Kidney epithelial cell (primary cell): ENCODE measurements at places on chromosomes 12 and 14.

DNA sequence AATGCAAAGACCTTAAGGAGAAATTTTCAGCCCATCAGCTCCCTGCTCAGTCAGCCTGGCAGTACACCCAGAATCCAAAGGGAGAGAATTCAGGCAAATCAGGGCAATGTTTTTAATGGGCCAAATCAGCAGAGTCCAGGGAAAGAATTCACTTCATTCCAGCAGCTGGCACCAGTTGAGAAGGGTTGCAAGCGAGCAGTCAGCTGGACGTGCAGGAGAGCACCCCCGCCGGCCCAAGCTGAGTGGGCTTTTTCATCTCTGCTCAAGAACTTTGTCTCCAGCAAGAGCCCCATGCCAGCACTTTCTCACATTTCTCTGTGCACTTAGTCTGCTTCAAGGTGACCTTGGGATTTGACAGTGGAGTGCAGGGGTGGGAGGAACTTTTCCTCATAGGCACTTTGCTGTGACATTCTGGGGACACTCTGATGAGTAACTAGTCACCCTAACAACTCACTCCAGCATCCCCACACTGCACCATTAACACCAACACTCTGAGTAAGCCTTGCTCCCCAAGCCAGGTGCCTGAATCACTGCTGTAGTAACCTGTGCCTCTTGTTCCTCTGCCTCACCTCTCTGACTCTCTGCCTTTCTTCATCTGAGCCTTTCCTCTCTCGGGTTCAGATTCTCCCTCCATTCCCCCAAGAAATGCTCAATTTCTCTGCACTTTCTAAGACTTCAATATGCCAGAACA is 2.2 kb downstream of the ENDOU start:
- no peak for DNase-seq

- no peak for DNase-seq
Measured at GRCh38 chr12:55280991-55281390, 15.4 kb downstream of the OR6C6 start.

DNA sequence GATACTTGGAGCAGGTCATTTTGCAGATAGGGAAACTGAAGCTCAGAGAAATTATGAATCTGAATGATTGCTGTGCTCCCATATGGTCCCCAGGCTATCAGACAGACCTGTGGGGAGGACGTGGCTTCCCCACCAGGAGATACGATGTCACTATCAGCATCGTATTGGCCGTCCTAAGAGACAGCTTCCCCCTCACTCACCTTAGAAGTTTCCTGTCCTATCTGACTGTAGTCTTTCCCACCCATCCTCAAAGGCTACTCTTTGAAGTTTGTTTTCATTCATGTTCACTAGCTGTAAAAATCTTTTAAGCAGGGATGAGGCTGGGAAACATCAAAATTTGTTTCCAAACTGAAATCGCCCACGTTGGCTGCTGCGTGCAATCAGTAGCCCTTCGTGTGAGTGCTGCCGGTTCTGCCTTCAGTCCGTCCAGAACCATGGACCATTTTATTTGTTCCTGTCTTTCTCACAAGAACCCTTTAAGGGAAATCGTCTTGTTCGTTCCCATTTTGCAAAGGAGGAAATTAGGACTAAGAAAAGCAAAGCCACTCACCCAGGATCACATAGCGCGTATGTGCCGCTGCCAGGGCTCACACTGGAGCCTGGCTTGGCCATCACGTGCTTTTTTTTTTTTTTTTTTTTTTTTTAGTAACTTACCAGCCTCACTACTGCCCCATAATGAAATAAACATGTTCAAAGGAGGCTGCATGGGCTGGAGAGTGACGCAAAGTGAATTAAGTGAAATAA is 1.0 kb upstream of the KDM2B start:
- DNase-seq, result no peak

- DNase-seq, result no peak
Measured at GRCh38 chr12:52801773-52802172, 5.9 kb upstream of the KRT3 start.

DNA sequence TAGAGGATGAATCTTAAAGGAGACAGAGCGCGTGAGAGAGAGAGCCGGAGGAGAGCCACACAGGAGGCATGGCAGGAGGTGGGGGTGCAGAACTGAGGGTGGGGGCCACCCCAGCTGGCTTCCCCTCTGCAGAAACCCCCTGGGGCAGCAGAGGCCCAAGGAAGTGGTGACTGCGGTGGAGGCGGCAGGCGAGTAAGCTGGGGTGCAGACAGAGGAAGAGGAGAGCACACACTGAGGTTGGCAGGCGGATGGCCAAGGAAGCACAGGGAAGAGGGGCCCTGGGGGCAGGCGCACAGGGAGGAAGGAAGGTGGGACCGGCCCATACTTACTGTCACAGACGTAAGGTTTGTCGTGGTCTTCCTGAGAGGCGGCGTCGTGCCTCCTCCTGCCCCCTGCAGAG is 179.8 kb downstream of the DPF3 start:
- DNase-seq, result no peak

DNA sequence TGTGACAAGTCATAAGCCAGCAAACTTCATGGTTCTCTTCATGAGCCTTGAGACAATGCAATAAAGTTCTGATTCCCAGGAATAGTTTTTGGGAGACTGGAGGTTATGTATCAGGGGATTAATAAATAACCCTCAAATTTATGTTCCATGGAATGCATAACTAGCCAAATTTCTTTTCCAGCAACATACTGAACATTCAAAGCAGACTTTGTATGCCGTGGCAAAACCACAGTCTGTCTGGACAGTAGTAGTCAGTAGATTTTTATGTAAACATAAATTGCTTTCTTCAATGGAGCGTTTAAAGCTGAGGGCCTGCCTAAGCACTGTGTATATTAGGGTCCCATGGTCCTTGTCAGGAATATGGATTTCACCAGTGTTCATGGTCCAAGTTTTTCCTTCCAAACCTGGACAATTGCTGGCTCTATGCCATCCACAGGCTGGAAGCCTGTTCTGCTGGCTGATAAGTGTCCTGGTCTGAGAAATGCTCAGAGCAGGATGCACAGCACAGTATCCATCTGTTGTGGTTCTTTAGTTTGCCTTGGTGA is 144.9 kb downstream of the SRGAP1 start:
- peak; percentile 38 for DNase-seq

GRCh38 chr14:38238332-38238731 is 17.6 kb downstream of the CLEC14A start:
- no peak for DNase-seq

DNA sequence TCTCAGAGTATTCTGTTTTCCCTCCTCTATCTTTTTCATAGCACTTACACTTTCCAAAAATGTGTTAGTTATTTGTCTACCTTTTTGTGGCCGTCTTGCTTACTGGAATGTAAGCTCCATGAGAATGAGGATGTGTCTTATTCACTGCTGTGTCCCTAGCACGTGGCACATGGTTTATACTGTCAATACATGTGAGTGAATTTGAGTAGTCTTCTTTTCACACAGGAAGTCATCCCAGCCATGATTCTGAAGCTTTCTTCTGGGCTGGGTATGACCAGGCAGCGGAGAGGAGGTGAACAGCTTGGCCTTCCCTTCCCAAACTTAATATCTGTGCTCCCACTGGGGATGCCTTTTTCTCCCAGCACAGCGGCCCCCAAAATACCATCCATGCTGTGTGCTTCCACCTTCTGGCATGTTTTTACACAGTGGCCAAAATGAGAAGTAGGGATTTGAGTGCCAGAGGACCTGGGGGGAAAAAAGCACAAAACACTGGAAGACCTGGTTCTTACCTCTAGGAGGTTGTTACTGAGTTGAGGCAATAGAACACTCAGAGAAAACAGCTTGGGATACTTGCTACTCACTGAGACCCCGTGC is 10.3 kb downstream of the PLEKHG3 start:
- no peak for DNase-seq

DNA sequence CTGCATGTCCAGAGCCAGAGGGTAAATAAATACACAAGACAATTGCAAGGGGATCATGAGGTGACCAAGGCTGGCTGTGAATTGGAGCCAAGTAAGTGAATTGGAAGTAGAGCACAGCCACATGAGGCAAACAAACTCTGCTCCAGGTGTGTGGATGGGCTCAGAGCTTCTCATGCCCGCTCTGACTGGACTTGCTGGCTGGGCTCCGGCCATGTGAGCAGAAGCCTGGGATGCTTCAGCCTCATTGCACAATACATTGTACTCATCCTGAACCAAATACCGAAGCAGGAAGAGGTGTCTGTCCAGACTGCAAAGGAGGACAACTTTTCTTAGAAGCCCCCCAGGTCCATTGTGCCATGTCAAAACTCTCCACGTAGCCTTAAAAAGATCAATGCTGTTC is 193.0 kb downstream of the TTC8 start:
- DNase-seq, result no peak

DNA sequence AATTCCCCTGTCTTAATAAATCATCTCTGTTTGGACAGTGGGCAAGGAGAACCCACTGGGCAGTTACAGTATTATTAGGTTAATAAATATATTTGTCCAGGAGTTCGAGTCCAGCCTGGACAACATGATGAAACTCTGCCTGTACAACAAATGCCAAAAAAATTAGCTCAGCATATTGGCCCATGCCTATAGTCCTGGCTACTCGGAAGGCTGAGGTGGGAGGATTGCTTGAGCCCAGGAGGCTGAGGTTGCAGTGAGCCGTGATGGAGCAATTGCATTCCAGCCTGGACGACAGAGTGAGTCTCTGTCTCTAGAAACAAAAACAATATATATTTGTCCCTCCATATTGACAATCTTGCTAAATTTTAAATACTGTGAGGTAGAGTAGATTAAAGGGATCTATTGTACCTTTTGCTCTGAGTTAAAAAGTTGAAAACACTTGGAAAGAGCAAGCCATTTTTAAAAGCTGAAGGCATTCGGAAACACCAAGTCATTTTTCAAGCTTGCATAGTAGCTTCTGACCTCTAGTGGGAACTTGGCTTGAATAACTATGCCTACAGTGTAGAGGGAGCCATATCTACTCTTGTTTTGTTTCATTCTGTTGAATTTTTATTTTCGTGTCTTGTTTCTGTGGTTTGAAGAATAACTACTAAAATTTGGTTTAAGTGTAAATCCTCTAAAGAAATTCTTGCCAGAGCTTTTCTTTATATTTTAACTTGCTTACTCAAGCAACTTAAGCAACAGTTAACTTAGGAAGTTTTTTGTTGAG is 14.6 kb upstream of the EEA1 start:
- no peak for DNase-seq

GRCh38 chr12:70724444-70724843 is 87.2 kb upstream of the PTPRB start:
- no peak for DNase-seq

DNA sequence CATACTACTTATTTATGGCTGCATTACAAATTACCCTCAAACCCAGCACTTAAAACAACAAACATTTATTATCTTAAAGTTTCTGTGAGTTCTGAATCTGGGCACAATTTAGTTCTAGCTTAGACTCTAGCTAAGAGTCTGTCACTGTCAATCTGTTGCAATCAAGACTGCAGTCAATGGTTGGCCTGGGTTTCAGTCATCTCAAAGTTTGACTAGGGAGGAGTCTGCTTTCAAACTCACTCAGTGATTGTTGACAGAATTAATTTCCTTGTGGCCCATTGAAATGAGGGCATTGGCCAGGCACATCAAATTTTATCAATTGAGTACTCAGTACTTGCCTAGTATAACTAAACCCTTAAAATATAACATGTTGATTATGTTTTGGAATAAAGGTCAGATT is 51.6 kb downstream of the ARID2 start:
- no peak for DNase-seq

GRCh38 chr14:63343878-63344277 is 25.1 kb upstream of the GPHB5 start:
- DNase-seq, result no peak

DNA sequence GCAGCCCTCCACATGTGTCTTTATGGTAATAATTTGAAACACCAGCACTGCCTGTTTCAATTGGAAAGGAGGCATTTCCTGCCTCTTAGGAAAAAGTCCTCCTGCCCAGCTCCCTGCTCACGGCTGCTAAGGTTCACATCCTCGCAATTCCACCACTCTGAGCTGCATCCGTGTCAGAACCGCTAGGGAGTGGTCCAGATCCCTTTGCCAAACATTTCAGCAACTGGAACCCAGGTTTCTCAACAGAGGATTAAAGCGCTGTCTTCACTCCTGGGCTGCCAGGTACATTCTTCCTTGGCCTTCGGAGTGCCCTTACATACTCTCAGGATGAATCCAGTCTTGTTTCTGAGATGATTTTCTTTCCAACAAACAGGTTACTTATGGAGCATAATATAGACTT is 23.3 kb downstream of the C14orf132 start:
- no peak for DNase-seq

DNA sequence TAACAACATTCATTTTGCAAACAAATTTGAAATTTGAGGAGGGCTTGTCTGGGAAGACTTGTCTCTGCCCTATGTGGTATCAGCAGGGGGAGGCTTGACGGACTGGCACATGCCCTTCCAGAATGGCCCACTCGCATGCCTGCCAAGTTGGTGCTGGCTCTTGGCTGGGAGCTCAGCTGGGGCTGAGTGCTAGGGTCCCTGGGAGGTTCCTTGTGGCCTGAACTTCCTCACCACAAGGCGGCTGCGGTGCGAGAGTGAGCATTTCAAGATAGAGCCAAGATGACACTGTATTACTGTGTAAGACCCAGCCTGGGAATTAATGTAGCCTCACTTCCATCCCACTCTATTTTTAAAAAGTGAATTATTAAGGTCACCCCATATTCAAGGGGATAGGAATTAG is 271.6 kb upstream of the PLEKHG7 start:
- no peak for DNase-seq

DNA sequence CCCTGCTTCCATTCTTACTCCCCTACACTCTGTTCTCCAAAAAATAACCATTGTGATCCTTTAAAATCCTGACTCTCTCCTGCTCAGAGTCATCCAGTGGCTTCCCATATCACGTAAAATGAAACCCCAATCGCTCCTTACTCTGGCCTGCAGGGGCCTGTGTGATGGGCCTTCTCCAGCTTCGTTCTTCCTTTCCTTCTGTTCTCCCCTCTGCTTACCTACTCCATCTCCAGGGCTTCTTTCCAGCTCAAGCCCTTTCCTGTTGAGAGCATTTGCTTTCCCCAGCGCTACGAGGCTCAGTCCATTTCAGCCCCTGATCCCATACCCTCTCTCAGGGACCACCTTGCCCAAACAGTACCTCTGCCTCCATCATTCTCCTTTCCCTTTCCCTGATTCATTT is 144.4 kb upstream of the ARHGAP5 start:
- DNase-seq, result no peak

GRCh38 chr12:49925433-49926204 is 21.9 kb upstream of the FAIM2 start:
- no peak for DNase-seq

GRCh38 chr12:26091822-26092221 is 33.0 kb downstream of the BHLHE41 start:
- no peak for DNase-seq

GRCh38 chr12:8644345-8645248 is 18.0 kb downstream of the MFAP5 start:
- no peak for DNase-seq

DNA sequence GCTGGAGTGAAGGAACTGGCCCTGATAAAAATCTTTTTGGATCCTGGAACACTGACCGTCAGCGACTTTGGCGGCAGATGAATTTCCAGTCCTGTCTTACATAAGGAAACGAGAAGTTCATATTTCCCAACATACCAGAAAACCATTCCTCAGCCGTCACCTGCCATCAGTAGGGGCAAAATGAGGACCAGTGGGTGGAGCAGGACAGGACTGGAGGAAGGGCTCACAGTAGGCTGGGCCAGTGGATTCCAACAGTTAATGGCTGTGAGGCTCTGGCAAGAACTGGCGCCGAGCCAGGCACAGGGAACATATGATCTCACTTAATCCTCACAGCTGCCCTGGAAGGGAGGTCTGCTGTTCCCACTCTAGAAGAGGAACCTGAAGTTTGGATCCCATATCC is 67.2 kb upstream of the FAM181A start:
- DNase-seq, result no peak

- DNase-seq, result no peak
Measured at GRCh38 chr12:53941187-53941586, 2.6 kb downstream of the HOXC13 start.

GRCh38 chr12:132182711-132183365 is 38.6 kb downstream of the NOC4L start:
- DNase-seq, result no peak
